ENCODE measurements at places on chromosomes 6 and 20.

DNA sequence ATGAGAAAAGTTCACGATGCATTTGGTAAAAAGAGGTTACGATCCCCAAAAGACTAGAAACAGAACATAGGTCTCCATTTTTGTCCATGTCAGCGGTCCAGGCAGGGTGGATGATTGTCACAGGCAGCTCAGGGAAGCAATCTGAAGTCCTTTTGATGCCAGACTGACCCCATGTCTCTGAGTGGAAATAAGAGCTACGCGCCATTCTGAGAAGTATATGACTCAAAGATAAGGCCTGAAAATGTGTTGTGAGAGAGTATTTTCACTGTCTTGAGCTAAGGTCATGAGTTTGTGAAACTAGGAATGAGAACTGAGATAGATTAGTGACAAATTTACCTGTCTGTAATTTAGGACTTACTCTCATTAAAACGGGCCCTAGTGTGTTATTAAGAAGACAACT, 69.5 kb downstream of the LYRM4 start:
- DNase-seq: no peak

- DNase-seq: no peak
Measured at GRCh38 chr20:61343934-61344333, 91.9 kb downstream of the CDH4 start.

DNA sequence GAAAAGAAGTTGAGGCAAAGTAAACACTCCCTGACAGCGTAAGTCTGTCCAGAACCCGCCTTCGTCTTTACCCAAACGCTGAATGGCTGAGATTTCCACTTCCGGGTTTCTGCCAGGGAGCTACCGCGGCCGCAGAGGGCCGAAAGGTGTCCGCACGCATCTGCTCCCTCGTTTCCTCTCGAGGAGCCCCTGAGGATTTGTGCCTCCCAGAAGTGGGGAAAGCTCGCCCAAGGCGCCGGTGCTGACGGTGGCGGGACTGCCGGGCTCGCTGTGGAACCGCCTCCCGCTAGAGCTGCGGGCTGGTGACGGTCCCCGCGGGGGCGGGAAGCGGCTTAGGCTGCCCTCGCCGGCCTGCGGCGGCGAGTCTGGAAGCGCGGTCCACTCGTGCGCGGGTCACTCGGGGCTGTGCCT, 1760.2 kb upstream of the DEFB115 start:
- no peak for DNase-seq

GRCh38 chr6:95548188-95548786, 29.0 kb upstream of the MANEA start:
- DNase-seq: no peak

DNA sequence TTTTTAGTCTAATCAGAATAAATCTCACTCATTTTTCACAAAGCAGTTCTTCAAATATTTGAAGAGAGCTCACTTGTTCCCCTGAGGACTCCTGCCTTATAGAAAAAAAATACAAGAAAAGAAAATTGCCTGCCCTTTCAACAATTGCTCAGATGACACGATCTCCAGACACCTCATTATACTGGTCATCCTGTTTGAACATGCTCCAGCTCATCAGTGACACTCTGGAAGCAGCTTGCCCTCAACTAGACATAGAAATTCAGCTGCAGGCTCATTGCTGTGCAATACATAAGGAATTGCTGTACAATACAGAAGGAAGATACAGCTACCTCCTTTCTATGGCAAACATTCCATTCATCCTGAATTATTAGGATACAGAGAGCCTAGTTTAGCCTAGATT, 73.1 kb downstream of the OPN5 start:
- no peak for DNase-seq

DNA sequence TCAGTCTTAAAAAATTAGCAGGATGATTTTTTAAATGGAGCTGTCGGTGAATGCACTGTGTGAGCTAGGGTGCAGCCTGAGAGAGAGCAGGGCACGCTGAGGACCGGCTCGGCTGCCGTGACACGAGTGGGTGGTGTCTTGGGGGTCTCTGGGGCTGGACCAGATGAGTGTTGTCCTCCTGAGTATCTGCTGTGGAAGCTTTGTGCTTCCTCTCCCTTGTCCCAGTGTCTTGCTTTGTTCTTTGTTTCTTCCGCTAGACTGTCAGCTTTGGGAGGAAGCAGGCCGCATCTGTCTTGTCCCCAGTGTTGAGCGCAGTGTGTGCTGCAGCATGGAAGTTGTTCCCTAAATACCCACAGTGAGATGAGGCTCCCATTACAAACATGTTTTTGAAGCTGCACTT, 89.4 kb downstream of the RTN4IP1 start:
- no peak for DNase-seq

DNA sequence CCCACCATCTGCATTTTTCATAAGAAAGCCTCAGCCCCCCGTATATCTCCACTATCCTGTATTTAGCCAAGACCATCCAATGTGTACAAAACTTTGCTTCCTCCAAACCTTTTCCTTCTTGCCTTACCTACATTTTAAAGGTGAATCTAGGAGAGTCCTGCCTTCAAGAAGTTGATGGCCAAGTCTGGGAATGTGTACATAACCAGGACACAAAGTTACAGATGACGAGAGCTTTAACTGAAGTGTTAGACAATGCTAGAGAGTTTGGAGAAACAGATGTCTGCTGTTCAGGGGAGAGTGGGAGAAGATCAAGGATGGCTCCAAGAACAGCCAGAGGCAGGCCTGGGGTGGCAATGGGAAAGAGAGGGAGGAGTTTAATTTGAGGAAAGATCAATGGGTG, 2.3 kb upstream of the UQCC2 start:
- no peak for DNase-seq

- no peak for DNase-seq
Measured at GRCh38 chr6:125526007-125526720, 223.3 kb upstream of the HEY2 start.

GRCh38 chr6:118856301-118856700, 37.7 kb upstream of the ASF1A start:
- no peak for DNase-seq

GRCh38 chr6:166852451-166852975, 103.8 kb downstream of the RNASET2 start:
- DNase-seq: no peak

- no peak for DNase-seq
Measured at GRCh38 chr6:170234419-170234818, 56.5 kb downstream of the DLL1 start.

DNA sequence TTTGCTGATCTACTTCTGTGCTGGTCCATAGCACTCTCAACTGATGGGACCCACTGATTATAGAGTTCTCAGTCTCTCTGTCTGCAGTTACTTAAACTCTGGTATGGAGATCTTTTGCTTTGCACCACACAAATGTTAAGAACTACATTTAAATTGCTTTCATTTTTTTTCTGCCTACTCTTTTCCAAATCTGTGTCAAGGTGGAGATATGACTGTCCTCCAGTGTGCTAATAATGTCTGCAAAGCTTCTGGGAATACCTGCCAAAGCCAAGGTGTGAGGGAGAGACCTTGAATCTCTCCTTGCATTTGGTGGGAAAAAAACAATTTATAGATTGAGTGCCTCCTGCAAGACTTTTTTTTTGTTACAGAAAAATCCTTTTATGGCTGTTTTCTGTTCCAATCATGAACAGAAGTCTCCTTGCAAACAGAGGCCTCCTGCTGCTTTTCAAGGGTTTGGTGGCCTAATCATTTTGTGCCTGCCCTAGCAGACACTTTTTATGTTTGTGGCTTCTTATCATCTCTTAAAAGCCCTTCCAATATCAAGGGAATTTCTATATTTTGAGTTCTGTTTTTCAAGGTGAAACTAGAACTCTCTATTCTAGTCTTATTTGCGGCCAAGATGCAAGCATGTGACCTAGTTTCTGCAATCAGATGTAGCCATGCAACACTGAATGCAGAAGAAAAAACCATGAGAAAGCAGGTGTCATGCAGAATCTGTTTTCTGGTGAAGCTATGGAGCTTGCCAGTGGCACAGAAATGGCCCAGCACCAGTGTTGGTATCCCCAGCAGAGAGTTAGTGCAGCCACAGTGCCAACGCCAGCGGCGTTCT, 23.2 kb upstream of the AKIRIN2 start:
- DNase-seq: no peak

- no peak for DNase-seq
Measured at GRCh38 chr20:16368645-16369292, 204.5 kb downstream of the KIF16B start.

GRCh38 chr20:25081065-25081729, 744 bp downstream of the VSX1 start:
- peak; percentile 85 for DNase-seq

GRCh38 chr20:32281711-32282110, 4.3 kb downstream of the KIF3B start:
- no peak for DNase-seq

DNA sequence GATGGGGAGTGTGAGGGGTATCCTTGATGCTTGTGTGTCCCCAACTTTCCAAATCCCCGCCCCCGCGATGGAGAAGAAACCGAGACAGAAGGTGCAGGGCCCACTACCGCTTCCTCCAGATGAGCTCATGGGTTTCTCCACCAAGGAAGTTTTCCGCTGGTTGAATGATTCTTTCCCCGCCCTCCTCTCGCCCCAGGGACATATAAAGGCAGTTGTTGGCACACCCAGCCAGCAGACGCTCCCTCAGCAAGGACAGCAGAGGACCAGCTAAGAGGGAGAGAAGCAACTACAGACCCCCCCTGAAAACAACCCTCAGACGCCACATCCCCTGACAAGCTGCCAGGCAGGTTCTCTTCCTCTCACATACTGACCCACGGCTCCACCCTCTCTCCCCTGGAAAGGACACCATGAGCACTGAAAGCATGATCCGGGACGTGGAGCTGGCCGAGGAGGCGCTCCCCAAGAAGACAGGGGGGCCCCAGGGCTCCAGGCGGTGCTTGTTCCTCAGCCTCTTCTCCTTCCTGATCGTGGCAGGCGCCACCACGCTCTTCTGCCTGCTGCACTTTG, at the start of gene TNF:
Gene TNF, plus strand, starts transcription at position 231 of the 567 bp plus-strand sequence. Its CDS starts 177 bp downstream, at position 408.
- DNase-seq: no peak

GRCh38 chr6:2554651-2555260, 196.0 kb downstream of the MYLK4 start:
- no peak for DNase-seq

DNA sequence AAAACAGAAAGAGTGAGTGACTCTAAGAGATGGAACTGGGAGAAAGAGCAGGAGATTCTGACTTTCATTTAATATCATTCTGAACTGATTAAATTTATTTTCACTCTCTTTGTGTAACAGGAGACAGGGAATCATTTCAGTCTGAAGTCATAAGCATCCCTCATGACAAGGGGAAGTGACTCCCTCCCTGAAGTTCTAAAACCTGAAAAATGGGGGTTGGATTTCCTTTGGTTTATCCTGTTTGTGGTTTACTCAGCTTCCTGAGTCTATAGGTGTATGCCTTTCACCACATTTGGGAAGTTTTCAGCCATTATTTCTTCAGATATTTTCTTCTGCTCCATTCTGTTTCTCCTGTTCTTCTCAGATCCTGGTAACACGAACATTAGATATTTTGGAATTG, 3.4 kb upstream of the FKBP1A start:
- DNase-seq: no peak

- no peak for DNase-seq
Measured at GRCh38 chr6:87068795-87069194, 26.1 kb downstream of the CGA start.

DNA sequence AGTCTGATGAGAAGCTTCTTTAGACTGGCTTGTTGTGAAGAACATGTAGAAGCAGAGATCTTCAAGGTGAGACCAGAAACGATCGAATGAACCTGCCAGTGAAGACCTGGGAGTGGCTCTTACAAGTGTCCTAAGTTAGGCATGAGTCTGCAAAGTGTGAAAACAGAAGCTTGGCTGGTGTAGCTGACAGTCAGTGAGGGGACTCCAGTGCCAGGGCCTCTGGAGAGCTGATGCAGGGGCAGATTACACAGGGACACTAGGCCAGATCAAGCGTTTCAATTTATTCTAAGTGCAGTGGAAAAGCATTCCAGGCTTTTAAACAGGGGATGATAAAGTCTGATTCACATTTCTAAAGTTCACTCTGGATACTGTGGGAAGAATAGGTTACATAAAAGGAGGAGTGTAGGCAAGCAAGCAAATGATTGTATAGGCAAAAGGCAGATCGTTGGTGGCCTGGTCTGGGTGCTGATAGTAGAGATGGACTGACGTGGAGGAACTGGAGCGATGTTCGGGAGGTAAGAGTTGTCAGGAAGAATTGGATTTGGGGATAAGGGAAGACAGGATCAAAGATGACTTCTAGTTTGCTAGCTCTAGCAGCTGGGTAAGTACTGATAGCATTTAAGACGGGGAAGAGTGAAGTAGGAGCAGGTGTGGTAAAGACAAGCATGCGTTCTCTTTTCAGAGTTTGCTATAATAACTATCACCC, 133.5 kb downstream of the MAN1A1 start:
- DNase-seq: no peak

GRCh38 chr6:149045404-149045803, 272.1 kb upstream of the TAB2 start:
- no peak for DNase-seq

GRCh38 chr6:11425876-11426275, 111.7 kb upstream of the TMEM170B start:
- DNase-seq: no peak

- DNase-seq: no peak
Measured at GRCh38 chr6:82085701-82086100, 161.8 kb downstream of the IBTK start.

DNA sequence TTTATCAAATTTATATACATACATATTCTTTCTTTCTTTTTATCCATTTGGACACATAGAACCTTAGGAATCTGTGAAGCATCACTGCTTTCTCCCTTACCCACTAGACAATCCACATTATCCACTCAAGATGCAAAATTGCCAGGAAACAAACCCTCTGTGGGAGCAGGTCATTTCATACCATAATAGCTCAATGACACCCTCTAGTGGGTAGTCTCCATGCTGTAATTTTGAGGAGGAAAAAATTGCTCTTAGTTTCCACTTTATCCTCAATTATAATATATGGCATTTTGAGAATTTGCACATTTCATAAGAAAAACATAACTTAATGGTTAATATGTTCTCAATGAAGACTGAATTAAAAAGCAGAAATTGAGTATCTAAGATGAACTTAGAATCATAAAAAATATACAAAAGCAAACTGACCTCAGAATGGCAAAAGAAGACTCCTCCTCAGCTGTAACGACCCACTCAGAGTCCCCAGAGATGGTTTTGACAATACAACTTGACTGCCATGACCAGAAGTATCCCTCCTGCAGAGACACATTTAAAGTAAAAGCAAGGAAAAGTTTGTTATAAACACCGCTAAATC, 164.1 kb downstream of the FRK start:
- DNase-seq: no peak

Data from ecto neural progenitor cell (in vitro differentiated cells).